ENCODE measurements at places on chromosomes 16 and 17.

DNA sequence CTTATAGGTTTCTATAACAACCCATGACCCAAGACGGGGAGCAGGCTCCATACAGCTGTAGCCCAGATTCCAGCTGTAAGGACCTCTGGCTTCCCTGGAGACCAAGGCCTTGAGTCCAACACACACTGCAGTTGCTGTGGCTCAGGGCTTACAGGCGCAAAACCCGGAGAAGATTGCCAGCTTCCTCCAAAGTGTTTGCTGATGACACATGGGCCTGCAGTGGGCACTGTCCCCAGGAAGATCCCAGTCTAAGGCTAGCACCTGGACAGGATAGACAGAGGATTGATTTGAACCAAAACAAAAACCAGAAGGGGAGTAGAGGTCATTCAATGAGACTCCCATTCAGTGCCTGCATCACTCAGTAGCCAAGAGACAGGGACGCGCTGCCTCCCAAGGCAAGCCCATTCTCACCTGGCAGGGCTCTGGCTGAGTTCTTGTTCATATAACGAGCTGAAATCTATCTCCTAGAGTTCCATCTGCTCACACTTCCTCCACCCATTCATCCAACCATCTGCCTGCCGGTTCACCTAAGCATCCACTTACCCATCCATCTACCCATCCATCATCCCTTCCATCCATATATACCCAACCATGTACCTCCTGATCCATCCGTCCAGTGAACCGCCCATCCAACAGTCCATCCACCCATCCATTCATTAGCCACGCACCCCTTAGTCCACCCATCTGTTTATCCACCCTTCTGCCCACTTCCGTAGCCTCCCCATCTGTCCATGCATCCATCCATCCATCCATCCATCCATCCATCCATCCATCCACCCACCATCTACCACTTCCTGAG lies 10.2 kb downstream of the RAB11FIP4 start:
- DNase-seq, result no peak

DNA sequence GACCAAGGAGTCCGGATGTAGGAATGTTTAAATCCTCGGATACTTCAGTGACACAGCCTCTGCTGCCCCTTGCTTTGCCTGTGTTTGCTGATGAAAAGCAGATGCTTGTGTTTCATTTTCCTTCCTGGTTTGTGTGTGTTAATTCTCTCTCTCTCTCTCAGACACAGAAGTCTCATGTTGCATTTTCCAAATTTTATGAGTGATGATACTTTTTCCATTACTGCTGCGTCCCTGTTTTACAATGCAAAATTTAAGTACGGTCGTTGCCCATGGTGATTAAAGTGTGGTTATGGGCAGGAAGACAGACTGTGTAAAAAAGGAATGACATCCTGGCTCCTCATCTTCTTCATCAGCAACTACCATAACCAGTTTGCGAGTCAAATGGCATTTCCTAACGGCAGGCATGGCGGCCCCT lies 5.7 kb downstream of the RMI2 start:
- no peak for DNase-seq

DNA sequence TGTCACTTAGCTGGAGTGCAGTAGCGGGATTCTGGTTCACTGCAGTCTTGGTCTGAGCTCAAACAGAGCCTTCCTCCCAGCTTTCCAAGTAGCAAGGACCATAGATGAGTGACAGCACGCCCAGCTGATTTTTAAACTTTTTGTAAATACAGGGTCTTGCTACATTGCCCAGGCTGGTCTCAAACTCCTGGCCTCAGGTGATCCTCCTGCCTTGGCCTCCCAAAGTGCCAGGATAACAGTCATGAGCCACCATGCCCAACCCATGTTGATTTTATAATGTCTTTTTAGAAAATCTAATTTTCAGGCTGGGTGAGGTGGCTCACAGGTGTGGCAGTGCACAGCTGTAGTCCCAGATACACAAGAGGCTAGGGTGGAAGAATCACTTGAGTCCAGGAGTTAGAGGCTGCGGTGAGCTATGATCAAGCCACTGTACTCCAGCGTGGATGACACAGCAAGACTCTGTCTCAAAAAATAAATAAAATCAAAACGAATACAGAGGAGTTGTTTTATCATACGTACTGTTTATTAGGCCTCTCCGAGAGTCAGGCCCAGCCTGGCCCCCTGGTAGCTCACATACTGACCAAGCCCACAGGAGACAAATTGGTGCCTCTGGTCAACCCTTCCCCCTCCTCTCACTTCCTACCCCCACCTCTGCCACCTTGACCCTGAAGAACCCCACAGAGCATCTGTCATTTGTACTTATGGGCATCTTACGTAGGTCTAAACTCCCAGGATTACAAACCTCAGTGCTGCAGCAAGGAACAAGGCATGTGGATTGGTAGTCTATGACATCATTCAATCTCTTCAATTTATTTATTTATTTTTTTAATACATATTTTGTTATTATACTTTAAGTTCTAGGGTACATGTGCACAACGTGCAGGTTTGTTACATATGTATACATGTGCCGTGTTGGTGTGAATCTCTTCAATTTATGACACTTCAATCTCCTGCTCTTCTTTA lies 13.6 kb downstream of the C16orf86 start:
- DNase-seq, result no peak

DNA sequence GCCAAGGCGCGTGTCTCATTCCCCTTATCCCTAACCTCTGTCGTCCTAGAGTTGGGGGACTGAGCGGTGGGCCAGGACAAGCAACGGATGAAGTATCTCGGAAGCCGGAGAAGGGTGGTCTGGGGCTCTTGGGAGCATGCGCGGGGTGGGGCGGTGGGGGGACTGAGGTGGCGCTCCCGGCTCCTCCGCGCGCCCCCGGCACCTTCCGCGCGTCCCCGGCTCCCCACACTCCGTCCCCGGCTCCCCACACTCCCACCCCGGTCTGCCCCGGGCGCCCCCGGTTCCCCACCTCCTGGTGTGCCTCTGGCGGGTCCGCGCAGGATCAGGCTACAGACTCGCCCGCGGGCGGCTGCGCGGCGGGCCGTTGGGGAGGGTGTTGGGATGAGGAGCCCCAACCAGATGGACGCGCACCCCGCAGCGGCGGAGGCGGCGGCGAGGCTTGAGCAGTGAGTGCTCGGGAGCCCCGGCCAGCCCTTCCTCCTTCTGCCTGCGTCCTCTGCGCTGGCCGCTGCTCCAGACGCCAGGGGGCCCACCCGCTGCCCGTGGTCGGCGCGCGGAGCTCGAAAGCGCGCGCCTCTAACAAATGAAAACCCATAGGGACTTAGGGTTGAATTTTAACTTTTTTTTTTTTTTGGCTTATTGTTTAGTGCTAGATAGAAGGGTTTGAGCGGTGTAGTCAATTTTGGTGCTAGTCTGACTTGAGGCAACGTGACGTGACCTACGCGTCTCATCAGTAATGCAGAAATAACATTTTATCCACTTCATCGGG lies 5.6 kb upstream of the CRYM start:
- DNase-seq, result no peak

- no peak for DNase-seq
Observed at GRCh38 chr17:75475851-75476250, 19.4 kb downstream of the TMEM94 start.

DNA sequence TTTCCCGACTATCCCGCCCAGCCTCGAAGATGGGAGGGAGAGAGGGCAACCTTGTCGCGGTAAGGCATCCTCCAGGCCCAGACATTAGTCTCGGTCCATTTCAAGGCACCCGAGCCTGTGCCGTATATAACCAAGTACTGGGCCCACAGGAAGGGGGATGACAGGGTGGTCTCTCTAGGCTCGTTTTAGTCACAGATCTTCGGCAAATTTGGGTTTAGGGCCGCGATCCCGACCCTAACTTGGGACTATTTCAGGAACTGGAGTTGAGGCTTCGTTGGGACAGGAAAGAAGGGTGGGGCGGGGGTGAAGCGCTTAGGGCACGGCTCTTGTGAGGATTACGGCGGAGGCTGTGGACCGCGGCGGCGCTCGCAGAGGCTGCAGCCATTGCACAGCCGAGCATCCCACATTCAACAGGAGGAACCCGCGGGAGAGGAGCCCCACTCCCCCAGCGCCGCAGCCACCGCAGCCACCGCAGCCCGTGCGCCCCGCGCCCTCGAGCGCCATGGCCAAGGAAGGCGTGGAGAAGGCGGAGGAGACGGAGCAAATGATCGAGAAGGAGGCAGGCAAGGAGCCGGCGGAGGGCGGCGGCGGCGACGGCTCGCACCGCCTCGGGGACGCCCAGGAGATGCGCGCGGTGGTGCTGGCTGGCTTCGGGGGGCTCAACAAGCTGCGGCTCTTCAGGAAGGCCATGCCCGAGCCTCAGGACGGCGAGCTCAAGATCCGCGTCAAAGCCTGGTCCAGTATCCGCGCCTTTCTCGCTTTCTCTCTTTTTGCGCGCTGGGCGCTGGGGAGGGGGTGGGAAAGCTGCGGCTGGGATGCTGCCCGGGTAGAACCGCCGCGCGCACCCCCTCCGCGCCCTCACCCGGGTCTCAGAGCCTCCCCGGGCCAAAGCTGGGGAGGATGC lies at the start of gene VAT1L:
VAT1L (plus strand) TSS at position 384 of the 904 bp plus-strand sequence; CDS start at position 503, 119 bp downstream.
- peak; percentile 29 for DNase-seq

DNA sequence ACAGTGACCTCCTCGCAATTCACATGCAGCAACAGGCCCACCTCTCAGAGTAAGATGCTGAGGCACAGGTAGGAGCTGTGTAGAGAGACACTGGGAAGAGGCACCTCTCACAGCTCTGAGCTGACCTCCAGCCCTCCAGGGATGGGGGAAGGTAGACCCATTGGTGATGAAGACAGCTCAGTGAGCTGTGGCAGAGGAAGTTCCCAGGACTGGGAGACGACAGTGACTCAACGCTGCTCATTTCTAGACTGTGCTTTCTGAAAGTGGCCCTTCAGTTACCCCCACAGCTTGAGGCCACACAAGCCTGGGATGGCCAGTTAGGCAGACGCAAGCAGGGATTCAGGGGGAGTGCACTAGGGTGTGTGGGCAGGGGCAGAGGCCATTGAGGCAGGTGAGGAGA lies 2073.2 kb downstream of the TP53TG3F start:
- no peak for DNase-seq

DNA sequence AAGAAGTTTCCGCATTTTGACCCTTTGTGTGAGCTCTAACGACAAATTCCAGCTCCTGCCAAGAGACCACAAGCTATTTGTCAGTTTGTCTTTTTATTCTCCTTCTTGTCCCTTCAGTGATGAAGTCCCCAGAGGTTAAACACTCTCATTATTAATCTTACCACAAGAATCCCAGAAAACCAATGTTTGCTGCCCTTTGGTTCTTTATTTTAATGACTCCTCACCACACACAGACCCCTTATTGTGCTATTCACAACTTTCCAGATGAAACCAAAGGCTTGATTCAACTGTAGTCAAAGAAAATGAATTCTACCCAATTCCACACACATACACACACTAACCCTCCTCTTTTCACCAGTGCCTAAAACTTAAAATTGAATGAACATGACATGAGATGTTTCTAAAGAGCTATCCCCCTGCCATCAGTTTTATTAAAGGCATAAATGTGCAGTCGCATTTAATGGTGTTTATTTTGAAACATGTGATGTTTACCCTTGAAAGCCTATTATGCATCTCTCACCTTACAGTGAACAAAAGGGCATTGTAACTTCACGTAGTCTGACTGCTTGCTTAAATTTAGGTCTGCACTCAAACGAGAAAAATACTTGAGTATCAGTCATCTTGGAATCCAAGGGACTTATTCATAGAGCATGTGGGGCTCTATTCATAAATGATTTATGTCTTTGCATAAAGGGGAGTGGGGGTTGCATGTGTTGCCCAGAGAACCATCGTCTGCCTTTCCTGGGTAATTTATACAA lies 44.1 kb downstream of the PCTP start:
- DNase-seq, result no peak

DNA sequence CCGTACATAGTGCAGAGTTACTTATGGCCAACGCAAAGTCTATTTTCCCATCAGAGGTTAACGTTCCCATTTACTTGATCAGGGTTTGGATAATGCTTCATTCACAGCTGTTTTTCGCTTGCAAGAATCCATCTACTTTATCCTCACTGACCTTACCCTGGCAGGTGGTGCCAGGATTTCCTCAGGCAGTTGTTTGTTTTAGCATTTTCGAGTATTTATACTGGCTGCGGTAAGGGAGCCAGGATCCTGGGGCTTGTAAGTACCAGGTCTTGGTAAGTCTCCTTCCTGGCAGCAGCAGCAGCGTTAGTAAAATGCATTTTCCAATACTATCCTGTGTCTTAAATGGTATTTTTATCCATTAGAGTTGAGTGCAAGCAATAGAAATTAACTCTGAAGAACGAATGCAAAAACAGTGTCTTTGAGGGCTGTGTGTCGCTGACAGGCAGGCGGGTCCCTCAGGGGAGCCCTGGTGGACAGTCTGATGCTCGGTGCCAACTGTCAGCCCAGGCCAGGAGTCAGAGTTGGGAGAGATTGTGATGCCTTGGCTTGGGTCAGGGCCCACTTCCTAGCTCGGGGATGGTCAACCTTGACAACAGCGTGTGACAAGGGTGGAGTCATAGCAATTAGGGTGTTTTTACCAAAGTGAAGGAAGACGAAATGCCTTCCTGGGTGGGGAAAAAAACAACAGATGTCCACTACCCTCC lies 92.4 kb upstream of the HSBP1 start:
- no peak for DNase-seq

DNA sequence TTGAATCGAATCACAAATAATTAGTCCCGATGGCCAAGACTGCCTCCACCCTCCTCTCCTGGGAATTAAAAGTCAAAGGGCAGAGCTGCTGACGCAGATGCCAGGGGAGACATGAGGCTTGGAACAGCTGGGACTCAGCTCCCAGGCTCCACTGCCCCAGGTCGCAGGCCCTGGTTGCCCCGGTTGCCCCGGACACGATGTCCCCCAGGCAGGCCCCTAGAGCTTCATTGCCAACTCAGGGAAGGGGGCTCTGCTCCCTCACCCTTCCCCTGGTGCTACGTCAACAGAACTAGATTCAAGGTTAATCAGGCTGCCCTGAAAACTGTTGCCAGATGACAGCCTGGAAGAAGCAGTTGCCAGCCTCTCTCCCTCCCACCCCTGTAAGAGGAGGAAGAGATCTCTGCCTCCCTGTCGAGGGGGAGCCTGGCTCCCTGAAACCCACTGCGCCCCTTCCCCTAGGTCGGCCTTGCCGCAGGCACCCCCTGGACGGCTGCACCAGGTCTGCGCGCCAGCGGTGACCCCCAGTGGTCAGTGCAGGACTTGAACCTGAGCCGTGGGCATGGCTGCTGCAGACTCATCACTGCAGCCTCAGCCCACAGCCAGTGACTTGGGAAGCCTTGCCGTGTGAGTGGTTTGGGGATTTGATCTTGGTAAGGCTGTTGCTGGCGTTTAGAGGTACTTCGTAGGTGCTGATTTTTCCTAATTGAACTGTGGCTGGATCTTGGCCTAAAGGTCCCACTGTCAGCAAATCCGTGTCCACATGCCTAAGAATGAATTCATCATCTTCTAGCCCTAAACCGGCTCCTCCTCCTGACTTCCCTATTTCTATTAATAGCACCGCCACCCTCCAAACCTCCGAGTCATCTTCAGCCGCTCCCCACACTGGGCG lies 84.1 kb upstream of the TOB1 start:
- DNase-seq, result peak; percentile 56

DNA sequence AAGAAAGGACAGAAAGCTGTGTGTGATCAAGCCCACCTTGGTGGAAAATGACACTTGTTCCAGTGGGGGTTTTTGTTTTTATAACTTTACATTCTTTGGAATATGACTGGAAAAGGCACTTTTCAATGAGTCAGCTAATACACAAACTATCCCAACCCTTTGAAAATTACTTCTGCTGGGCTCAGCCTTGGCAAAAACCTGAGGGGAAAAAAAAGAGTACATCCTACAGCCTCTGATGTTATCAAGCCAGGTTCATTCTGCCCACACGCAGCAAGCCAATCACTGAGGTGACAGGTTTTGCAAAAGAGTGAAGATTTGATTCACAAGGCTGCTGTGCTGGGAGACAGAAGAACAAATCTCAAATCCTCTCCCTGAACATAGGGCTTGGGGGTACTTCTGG lies 484.5 kb upstream of the ERCC4 start:
- no peak for DNase-seq
